ENCODE measurements at places on chromosomes 5 and 9.

- peak; percentile 13 for DNase-seq
Measured at GRCh38 chr9:71446473-71447411, 321.6 kb downstream of the CEMIP2 start.

DNA sequence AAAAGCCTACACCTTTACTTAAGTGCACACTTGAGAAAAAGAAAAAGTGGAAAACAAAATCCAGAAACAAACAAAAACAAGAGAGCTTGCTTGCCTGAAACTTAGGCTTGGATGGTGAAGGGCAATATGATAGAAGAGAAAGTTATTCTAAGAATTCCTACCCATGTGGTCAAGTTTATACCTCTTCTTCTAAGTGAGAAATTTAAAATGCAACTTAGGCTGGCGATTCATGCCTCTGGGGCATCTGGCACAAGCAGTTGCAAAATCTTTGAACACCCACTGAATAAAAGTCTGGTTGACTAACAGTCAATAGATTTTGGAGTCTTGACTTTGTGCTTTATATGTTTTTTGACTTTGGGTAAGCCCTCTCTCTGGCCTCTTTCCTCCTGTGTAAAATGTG, 239.6 kb downstream of the KDM4C start:
- DNase-seq: no peak

- DNase-seq: no peak
Measured at GRCh38 chr9:124218987-124219461, 38.7 kb upstream of the NEK6 start.

DNA sequence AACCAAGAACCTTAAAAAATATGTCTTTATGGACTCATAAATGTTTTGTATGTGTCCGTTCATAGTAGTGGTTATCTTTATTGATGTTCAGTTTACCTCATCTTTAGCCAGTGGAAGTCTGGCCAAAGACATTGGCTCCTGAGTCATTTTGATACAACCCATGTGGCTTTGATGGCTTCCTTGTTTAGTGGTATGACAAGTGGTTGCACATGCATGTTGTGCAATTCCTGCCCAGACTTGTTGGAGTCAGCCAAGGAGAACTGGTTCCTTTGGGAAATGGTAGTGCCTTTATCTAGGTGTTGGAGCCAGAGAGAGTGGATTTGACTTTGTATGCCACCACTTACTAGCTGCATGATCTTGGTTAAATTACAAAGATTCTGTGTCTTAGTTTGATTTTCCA, 94.3 kb downstream of the RPS23 start:
- DNase-seq: no peak

GRCh38 chr5:167602067-167602466, 689.4 kb upstream of the WWC1 start:
- DNase-seq: no peak

- no peak for DNase-seq
Measured at GRCh38 chr9:124764774-124765438, 6.2 kb downstream of the NR6A1 start.

All from GDM1 (cell line).